ENCODE measurements at places on chromosomes 6 and 20. TPM values are rescaled to one million over a fixed set of nuclear protein-coding genes. Genes with fewer than 3 reads are reported as not detected.

GRCh38 chr6:138857775-138858174 is 61.9 kb downstream of the ECT2L start:
- DNase-seq: no peak

GRCh38 chr20:58145506-58146080 is 82.9 kb downstream of the ANKRD60 start:
- no peak for DNase-seq

DNA sequence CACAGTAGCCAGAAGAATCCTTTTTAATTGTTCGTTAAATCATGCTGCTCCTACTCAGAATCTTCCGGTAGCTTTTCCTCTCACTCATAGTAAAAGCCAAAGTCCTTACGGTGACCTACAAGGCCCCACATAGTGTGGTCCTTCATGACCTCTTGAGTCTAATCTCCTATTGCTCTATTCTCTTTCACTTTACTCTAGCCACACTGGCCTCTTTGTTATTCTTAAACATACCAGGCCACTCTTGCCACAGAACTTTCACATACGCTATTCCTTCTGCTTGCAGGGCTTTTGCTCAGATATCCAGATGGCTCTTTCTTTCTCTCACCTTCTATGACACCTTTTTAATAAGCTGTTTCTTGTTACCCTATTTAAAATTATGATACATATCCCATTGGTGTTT is 25.7 kb downstream of the ZNF391 start:
- DNase-seq: no peak

- no peak for DNase-seq
Measured at GRCh38 chr6:56770011-56770520, 127.4 kb upstream of the DST start.

GRCh38 chr6:26390531-26390930 is 7.6 kb downstream of the BTN2A2 start:
- DNase-seq: no peak

- no peak for DNase-seq
Measured at GRCh38 chr6:142781129-142781528, 163.8 kb downstream of the HIVEP2 start.

- no peak for DNase-seq
Measured at GRCh38 chr6:41747256-41748101, at the start of gene PGC. Gene PGC, minus strand, starts transcription at chr6:41747397. Its CDS starts 63 bp downstream, at chr6:41747334.

- DNase-seq: no peak
Measured at GRCh38 chr20:2000285-2000684, 6.4 kb upstream of the PDYN start.

GRCh38 chr6:125966569-125966968 is 10.0 kb downstream of the HINT3 start:
- no peak for DNase-seq

DNA sequence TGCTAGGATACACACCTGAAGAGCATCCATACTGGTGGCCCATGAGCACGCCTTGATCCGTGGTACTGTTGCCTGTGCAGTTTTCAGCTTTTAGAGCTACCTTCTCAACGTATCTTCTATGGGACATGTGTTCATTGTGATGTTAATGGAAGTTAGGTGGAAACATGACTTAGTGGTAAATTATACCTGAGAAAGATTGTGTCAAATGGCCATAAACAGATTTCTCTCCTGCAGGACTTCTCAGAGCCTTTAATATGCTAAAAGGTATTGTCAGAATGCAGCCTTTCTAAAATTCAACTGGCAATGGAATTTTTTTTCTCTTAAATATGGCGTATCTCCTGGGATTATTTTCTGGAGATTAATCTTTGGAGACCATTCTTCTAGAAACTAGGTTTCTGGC is 148.5 kb downstream of the CDC5L start:
- no peak for DNase-seq

GRCh38 chr6:96909811-96910210 is 12.1 kb upstream of the NDUFAF4 start:
- DNase-seq: no peak

- DNase-seq: no peak
Measured at GRCh38 chr6:64733433-64733832, 973.6 kb downstream of the EYS start.

- DNase-seq: no peak
Measured at GRCh38 chr6:124010574-124010973, 206.9 kb downstream of the NKAIN2 start.

DNA sequence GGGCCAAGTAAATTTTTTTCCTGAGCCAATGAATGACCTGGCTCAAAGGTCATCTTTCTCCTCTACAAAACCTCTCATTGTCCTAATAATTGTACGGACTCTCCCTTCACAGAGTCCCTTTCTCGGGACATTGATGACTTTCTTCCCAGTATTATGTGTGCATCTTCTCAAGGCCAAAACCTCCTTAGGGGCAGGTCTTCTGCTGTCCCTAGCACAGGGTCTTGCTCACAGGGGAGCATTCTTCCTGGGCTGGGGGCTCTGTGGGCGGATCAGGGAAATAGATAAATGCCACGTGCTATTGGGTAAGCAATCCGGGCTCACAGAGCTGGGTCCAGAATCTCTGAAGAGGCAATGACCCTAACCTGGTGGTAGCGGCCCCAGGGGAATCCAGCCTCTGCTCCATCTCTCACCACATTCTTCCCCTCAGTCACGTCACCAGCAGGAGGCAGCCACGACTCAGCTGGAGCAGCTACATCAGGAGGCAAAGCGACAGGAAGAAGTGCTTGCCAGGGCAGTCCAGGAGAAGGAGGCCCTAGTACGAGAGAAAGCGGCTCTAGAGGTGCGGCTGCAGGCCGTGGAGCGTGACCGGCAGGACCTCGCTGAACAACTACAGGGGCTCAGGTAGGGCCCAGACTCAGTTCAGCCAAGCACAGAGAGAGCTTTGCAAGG is 23.5 kb downstream of the CEP250 start:
- DNase-seq: no peak

DNA sequence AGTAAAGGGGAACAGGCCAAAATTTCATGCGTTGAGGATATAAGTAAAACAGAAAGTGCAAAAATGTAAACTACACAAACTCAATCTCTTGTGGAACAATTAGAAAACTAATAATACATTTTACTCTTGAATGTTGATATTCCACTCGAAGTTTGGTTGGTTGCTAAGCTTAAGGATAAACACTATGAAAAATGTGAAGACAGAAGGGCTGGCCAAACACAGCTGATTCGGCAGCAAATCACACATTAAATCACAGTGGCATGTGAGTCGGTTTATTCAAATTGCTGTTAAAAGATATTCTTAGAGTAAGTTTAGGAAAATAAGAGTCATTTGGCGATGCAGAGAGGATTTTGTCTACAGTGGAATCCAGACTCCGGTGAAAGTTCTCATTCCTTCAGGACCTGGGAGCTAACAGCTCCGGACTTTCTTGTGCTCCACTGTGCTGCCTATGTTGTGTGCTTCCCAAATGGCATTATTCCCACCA is 1.4 kb upstream of the EPM2A start:
- no peak for DNase-seq

DNA sequence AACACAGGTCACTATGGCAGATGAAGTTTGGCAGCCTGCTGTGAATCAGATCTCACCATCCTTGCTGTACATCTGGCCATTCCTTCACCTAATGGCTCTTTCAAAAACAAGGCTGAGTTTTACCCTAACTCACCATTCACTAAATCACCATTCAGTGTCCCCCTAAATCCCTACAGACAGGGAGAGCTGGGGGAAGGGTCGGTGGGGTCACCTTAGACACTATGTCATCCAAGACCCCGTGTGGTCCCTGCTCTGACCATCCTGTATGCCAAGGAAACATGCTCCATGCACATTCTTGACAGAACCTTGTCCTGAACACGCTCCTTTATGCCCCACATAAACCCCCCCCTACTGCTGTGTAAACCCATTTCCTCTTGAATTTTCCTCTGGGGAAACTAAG is 31.8 kb upstream of the IL17A start:
- no peak for DNase-seq

GRCh38 chr6:149560736-149561135 is 5.4 kb upstream of the GINM1 start:
- DNase-seq: no peak

DNA sequence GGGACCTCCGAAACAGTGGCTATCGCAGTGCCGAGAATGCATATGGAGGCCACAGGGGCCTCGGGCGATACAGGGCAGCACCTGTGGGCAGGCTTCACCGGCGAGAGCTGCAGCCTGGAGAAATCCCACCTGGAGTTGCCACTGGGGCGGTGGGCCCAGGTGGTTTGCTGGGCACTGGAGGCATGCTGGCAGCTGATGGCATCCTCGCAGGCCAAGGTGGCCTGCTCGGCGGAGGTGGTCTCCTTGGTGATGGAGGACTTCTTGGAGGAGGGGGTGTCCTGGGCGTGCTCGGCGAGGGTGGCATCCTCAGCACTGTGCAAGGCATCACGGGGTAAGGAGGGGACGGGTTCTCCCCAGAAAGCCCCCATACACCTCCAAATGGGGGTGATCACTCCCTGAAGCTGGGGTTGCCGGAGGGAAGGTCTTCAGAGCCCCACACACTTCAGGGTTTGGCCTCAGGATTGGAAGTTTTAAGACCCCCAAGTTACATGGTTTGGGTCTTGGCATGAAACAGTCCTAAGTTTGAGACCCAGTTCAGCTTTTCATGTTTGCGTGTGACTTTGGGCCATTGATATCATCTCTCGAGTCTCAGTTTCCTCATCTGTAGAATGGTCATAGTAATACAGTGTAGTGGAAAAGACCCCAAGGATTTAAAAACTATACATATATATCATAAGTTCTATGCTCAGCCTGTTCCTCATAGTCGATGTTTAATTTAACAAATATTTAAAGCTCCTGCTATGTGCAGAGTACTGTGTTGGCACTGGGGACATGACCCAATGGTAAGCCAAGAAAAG is 4.3 kb downstream of the BPIFB4 start:
- no peak for DNase-seq

DNA sequence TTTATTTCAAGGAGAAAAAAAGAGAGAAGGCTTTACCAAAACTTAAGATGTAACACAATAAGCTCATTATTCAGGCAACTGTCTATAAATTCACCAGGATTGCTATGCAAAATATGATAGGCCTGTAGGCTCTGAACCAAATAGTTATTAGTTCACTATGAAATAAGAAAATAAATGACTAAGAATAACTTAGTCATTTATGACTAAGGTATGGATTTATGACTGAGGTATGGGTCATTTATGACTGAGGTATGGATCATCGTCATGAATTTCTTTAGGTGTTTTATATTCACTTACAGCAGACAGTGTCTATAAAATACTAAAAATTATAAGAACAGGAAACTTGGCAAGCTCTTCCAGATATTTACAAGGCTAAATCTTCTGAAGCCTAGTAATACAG is 52.1 kb upstream of the SNX9 start:
- no peak for DNase-seq

- no peak for DNase-seq
Measured at GRCh38 chr6:8059129-8059528, 5.1 kb downstream of the BLOC1S5 start.

DNA sequence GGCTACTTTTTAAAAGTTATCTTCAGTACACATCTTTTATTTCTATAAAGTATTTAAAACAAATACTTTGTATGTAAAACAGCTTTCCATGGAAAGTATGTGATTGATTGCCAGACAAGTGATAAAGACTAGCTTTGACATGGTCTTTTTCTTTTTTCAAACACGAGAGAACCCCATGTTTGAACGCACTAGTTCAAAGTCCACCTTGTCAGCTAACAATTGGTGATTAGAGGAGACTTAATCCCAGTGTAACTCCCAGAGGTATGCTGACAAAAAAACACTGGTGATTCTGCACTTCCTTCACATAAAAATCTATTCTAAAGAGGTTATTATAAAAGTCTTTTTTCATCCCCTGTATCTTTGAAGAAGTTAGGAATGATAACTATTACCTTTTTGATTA is 438.1 kb downstream of the GJA1 start:
- no peak for DNase-seq

- DNase-seq: no peak
Measured at GRCh38 chr20:10668677-10669368, 5.0 kb downstream of the JAG1 start.

- DNase-seq: no peak
Measured at GRCh38 chr6:82781620-82782204, 283.9 kb downstream of the UBE3D start.

The SLC52A3 gene
- 1.3 TPM for total RNA-seq

The TMC2 gene
- 0.06 TPM for total RNA-seq

The PABPC1L gene
- 18.7 TPM for total RNA-seq

The LINC00237 gene
- total RNA-seq: not detected

The PDE7B gene
- 1.7 TPM for total RNA-seq

The KIFC1 gene
- 0.29 TPM for total RNA-seq

The IMPG1 gene
- total RNA-seq: 0.44 TPM

The BPIFB4 gene
- not detected for total RNA-seq

The PNLDC1 gene
- total RNA-seq: 0.21 TPM

The SLC32A1 gene
- not detected for total RNA-seq

The NXT1 gene
- total RNA-seq: 6.5 TPM

The PAQR8 gene
- total RNA-seq: 2.0 TPM

The RIMS1 gene
- 3.6 TPM for total RNA-seq

The KAT14 gene
- total RNA-seq: 6.0 TPM

The PYGB gene
- 23.1 TPM for total RNA-seq

The CABLES2 gene
- 1.9 TPM for total RNA-seq

All from pancreas (tissue), 10 donors.